ENCODE measurements at places on chromosomes 2 and 18.

- no peak for DNase-seq
These were observed 24.7 kb downstream of the BABAM2 start for GRCh38 chr2:27915191-27915590.

DNA sequence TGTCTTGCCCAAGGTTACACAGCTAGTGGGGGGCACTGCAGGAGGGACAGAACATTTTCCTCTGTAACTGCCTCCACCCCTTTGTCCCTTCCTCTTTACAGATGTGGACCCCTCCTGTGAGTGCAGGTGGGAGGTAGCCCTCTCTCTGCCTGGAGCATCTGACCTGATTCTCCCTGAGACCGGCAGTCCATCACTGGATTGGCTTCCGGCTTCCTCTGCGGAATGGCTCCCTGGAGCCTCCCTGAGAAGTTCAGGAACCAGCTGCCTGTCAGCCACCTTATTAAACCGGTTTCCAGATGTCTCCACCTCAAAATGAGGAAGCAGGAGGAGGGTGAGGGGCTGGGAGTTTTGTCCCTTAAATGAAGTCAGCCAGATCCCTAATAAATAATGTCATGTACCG is 67.3 kb upstream of the TNP1 start:
- no peak for DNase-seq

DNA sequence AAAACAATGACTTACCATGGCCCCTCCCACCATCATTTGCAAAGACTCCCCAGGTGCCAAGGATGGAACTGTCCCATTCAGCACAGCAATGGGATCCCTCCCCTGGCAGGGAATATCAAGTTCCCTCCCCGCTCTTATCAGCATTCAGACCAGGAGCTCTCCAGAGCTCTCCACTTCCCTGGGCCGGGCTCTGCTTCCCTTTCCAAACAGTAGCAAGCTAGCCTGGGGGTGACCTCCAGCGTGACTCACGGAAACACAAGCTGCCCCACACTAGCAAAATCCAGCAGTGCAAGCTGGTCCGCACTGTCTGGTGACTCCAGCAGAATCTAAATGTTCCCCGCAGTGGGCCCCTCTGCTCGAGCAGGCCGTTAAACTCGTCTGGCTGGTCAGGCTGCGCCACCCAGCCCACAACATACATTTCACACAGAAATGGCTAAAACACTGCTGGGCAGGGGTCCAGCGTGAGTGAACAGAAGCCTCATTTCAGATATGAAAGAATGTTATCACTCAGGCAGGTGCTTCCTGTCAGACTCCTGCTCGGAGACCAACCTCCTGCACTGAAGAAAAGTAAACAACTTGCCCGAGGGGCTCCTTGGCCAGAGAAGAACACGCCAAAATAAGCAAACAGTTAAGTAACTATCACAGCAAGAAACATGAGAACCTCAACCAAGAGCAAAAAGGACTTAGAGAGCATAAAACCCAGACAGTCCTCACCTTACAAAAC is 33.9 kb downstream of the STAT1 start:
- no peak for DNase-seq

DNA sequence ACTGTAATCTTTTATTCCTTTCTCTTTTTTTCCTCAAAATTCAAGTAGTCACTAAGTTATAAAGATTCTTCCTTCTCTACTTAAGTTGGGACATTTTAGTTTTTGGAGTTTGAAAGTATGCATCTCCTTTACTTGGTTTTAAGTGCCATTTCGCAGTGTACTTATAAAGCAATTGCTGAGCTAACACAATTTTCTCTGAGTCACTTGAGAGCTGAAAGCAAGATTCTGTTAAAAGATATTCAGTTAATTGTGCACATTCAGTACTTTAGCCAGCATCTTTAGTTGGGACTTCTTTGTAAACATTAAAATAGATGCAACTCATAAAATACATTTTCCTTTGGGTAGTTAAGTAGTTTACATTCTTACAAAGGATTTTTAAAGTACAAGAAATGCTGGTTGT is 136.0 kb downstream of the GFPT1 start:
- no peak for DNase-seq

GRCh38 chr2:1619556-1619955 is 124.8 kb downstream of the PXDN start:
- no peak for DNase-seq

- no peak for DNase-seq
These were observed 11.4 kb upstream of the ATP8B1 start for GRCh38 chr18:57814555-57814954.

DNA sequence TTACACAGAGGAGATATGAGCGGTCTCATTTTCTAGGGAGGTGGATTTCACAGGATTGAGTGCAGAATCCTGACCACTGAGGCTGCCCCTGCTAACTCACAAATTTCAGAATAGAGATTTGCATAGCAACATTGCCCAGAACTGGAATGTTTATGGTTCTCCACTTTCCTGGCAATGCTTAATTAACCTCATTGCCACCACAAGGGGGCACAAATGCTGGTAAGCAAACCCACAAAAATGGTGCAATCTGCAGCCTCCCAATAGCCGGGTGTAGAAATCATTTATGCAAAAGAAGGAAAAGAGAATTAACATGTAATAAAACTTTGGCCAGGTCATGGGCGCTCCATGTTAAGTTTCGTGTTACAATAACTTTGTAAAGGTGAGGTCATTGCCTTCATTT is 112.4 kb downstream of the CYRIA start:
- DNase-seq: peak; percentile 40

DNA sequence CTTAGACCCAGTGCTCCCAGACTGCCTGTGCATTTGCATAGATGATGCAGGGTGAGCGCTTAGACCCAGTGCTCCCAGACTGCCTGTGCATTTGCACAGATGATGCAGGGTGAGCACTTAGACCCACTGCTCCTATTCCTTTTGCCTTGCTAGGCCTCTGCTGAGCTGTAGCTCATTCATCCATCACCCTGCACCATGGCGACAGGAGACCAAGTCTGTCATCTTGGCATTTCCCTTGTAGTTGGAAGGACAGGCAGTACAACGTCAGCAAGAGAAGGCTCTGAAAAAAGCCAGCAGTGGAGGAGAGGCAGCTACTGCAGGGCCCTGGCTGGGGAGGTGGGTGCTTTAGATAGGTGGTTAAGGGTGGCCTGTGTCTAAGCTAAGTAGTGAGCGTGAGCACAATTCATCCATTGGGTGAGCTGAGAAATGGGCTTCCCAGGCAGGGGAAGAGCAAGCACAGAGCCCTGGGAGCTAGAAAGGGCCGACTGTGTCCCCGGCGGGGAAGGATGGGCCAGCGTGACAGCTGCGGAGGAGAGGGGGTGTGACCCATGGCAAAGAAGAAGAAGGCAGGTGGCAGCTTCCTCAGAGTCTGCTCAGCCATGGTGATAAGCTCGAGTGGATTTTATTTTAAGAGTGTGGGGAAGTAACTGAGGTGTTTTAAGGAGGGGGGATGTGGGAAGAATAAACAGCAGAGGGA is 108.8 kb downstream of the LPIN1 start:
- DNase-seq: no peak

GRCh38 chr2:80725001-80725400 is 420.4 kb upstream of the LRRTM1 start:
- no peak for DNase-seq

DNA sequence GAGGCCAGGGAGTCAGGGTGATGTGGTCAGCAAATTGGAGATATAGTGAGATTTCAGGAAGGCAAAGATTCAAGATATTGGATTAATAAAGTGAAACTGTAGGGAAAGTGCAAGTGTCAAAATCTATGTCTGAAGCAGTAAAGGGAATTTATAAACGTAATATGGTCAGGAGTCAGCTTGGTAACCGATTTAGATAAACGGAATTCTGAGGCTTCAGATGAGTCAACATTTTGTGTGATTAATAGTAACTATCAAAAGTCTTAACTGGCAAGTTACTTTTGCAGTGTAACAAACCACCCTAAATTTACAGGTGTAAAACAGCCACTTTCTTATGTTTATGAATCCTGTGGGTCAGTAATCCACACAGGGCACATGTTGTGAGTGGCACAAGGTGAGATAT is 10.9 kb downstream of the MTX2 start:
- no peak for DNase-seq
